Brain pericyte (primary cell): ENCODE measurements at places on chromosomes 16 and 17.

DNA sequence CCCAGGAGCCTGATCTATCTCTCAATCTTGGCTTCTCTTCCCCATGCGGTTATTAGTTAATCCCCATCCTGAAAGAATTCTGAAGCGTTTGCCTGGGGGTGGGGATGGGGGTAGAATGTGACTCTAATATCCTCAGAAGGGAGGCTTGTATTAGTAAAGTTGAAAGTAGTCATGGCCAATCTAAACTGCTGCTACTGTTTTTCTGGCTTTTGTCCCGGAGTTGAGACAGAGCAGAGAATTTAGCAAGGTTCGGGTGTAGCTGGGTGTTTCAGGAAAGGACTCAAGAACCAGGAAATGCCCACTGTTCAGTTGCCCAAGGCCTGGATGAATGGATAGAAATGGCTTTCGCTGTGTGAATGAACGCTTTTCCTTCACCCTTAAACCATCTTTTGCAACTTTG is 17.6 kb upstream of the ITGAM start:
- DNase-seq = no peak

DNA sequence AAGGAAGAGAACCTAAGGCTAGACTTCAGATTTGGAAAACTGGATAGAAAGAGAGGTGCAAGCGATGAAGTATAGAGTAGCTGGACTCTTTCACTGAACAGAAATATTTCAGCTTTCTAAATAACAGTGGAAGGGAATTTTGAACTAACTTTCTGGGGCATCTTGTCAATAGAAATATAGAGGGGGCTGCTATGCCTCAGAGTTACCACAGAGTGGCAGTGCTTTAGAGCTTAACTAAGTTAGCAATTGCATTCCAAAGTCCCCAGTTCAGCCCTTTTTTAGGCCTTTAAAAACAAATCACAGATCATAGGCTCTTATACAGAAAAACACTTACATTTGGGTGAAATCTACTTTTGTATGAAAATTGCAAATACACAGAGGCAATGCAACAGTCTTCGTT is 154.2 kb upstream of the CDH8 start:
- DNase-seq = no peak

GRCh38 chr17:76154292-76154691 is 13.2 kb upstream of the FOXJ1 start:
- DNase-seq = no peak

DNA sequence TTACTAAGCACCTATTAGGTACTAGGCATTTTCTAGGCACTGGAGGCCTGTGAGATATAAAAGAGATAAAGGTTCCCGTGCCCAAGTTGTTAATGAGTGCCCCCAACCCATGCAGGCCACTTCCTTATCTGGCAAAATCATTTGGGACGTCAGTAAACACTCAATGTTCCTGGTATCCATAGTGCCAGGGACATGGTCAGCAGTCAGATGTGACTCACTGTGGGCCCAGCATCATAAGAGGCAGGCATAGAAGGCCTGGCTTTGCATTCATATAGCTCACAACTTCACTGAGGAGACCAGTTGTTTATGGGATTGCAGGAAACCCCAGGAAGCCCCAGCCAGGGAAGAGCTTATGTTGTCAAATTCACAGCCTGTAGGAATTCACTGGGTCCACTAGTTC is 81.1 kb downstream of the MRC2 start:
- no peak for DNase-seq

GRCh38 chr17:9478889-9479288 is 96.7 kb downstream of the STX8 start:
- no peak for DNase-seq

DNA sequence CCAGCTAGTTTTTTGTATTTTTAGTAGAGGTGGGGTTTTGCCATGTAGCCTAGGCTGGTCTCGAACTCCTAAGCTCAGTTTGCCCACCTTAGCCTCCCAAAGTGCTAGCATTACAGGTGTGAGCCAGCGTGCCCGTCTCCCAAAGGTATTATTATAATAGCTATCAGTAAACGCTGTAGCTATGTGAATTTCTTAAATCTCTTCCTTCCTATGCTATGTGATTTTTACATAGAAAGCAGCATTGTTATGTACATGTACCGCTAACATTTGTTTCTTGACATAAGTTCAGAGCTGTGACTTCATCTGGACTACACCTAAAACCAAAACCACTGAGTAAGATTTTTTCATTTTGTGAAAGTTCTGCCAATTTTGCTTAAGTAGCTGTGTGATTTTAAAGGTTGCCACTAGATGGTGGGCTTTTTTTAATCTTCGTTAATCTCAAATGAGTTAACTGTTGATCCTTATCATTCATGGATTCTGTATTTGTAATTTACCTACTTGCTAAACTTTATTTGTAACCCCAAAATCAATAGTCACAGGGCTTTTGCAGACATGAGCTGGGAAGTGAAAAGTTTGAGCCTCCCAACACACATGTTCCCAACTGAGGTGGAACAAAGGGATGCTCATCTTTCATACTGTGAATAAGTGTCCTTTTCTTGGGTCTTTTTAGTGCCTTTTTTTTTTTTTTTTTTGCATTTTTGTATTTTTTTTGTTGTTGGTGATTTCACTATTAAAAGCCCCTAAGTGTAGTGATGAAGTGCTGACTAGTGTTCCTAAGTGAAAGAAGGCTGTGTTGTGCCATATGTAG is 21.9 kb downstream of the PRKAR1A start:
- no peak for DNase-seq

GRCh38 chr17:55814377-55814776 is 63.5 kb downstream of the PCTP start:
- no peak for DNase-seq

DNA sequence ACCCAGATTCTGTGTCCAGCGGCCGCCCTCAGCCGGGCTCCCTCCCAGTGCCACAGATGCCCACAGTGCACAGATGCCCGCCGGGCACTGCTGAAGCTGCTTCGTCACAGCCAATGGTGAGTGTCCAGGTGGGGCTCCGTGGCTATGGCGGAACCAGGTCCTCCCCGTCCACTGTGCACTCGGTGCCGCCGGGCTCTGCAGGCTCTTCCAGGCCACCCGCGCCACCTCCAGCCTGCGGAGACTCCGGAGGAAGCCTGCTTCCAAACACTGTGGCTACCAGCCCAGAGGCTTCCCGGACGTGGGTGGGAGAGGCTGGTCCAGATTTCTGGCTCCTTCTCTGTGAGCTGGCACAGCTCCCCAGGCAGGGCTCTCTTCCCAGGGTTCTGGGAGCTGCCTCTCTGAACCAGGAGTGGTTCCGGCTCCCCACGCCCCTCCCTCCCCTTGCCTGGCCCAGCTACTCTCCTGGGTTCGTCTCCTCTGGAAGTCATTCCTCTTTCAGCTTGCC is 2.8 kb upstream of the PYCR1 start:
- DNase-seq = no peak

DNA sequence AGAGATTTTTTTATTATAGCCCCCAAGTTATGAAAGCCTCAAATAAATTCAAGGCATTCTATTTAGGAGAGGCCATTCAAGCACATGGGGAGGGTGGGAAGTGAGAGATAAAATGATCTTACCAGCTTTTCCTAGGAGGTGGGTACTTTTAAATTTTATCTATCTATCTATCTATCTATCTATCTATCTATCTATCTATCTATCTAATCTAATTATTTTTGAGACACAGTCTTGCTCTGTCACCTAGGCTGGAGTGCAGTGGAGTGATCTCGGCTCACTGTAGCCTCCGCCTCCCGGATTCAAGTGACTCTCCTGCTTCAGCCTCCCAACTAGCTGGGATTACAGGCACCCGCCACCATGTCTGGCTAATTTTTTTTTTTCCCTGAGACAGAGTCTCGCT is 182.3 kb downstream of the PARN start:
- no peak for DNase-seq

DNA sequence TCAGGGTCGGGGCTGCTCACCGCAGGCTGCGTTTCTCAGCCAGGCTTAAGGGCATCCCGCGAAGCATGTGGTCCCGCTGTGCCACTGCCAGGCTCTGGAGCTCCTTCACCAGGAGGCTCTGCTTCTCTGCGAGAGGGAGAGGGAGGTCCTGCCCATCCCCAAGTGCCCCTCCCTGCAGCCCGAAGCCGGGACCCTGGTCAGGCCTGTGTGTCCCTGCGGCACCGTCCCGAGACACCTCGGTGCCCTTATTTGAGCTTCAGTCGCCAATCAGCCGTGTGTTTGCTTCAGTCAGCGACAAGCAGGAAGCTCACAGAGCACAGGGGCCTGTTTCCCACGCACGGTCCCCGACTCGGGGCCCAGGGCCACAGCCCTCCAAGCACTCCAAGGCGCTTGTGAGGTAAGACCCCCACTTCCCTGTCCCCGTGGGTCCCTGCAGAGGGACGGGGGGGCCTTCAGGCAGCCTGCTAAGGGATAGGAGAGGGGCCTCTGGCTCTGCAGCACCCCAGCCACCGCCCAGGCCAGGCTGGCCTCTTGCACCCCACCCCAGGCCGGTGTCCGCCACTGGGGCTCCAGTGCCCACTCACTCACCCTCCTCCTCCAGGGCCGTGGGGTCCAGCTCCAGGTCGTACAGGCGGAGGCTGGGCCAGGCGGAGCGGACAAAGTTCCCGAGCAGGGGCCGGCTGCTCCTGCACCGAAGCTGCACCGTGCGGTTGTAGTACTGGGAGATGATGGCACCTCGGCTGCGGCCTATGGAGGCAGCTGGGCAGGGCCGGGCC is 3.2 kb downstream of the TMC6 start:
- no peak for DNase-seq

DNA sequence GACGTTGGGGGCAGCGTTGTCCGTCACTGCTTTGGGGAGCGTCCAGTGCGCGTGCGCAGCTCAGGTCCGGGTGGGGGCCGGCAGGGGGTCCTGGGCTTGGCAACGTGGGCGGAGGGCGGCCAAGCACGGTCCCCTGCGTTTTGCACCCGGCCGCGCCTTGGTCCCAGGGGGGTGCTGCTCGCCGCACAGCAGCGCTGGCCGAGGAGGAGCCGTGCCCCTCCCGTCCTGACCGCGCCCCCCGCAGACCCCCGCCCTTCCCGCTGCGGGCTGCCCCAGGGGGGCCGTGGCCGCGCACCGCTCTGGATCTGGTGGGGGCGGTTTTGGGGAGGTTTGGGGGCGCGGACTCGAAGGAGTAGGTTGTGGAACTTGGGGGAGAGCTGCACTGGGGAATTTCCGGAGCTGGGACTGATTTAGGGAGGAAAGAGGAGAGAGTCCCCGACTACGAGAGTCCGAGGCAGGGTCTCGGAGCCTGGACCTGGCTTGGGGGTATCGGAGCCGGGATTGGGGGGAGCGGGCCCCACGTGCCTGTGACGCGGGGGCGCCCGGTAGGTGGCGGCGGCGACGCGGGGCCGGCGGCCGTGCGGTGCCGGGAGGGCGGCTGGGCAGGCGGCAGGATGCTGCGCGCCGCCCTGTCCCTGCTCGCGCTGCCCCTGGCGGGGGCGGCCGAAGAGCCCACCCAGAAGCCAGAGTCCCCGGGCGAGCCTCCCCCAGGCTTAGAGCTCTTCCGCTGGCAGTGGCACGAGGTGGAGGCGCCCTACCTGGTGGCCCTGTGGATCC is at the start of gene SLC9A5:
SLC9A5 (plus strand) TSS at position 579 of the 777 bp plus-strand sequence; CDS start at position 615, 36 bp downstream.
- DNase-seq = no peak

DNA sequence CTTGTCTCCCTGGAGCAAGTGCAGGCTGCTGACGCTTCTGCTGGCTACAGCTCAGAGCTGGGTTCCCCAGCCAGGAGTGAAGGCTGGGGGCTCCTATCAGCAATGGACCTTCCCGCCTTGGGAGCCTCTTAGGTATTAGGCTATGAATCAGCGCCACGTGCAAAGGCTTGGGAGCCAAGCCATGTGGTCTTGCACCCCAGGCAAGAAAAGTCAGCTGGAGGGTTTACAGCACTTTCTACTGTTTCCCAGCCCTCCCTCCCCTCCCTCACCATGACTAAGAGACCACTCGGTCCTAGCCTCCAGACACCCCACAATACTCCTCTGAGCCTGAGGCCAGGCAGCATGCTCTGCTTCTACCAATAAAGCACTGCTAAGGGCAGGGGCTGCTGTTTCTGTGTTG is 12.3 kb downstream of the EPX start:
- DNase-seq = no peak

DNA sequence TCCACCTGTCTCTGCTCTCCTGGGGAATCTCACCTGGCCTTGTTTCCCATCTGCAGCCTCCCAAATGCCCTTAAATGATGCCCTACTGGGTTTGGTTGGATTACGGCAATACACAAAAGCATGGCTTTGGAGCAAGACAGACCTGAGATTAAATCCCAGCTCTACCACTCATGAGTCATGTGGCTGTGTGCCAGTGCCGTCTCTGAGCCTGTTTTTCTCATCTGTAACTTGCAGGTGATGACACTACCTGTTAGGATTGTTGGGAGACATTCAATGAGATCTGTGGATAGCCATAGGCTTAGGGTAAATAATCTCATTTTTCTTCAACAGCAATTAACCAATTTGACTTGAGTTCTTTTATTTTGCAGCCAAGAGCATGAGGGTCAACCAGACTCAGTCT is 240.3 kb downstream of the MAF start:
- DNase-seq = no peak

- DNase-seq = no peak
Observed at GRCh38 chr17:36641877-36642845, 40.8 kb downstream of the MRM1 start.

DNA sequence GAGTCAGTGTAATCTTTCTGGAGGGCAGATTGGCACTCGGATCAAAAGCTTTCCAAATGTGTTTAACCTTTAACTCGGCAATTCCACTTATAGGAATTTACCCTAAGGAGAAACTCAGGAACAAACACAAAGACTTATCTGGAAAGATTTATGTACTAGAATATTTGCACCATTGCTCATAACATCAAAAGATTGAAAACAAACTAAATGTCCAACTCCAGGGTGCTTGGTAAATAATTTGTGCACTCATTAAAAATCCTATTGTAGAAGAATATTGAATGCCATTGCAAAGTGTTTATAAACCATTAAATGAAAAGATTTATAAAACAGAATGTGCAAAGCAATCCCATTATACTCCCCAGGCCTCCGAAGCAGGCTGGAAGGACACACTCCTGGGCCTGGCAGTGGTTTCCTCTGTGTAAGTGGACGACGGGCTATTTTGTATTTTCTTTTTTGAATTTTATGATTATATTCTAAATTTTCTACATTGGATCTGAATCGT is 18.7 kb upstream of the RBFOX3 start:
- DNase-seq = no peak

GRCh38 chr16:29849505-29849904 is 13.5 kb downstream of the CDIPT start:
- no peak for DNase-seq

DNA sequence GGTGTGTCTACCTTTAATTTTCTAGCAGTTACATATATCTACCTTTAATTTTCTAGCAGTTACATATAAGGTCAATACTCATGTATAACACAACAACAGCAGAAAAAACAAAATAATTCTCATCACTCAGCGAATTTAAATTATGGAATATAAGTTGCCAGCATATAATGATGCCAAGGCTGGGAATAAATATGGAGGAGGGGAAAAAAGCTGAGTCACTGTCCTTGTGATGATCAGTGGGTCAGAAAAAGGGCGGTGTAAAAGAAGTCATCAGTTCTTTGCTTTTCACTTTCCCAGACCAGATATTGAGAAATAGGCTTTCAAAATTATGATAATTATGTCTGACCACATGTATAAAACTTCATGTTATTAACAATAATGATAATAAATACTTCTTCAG is 1471.7 kb downstream of the CDH8 start:
- DNase-seq = no peak

GRCh38 chr17:48491527-48492273 is 39.1 kb downstream of the HOXB1 start:
- DNase-seq = no peak
